ENCODE measurements at places on chromosomes 11 and 22.

DNA sequence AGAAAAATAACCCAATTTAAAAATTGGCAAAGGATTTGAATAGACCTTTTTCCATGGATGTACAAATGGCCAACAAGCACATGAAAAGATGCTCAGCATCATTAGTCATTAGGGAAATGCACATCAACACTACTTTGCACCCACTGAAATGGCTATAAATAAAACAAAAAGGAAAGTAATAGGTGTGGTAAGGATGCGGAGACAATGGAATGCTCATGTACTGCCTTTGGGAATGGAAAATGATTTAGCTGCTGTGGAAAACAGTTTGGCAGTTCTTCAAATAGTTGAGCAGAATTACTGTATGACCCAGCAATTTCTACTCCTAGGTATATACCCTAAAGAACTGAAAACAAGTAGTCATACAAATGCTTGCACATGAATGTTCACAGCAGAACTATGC lies 37.4 kb downstream of the LARGE2 start:
- DNase-seq = no peak

DNA sequence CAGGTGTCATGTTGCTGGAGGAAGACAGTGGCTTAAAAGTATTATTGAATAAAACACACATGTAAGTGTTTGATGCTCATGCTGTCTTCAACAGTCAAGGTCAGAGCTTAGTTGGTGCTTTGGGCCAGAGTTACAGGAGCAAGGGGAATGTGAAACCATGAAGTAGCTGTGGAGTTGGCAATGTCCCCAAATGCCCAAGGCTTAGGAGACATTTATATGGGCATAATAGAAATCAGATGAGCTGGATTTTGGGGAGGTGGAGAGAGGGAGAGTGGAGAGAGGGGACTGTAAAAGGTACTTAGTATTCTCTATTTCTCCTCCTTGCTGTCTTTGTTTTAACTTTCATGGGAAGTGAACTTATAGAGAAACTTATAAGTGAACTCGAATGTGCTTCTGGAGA lies 407.8 kb downstream of the ETS1 start:
- no peak for DNase-seq

DNA sequence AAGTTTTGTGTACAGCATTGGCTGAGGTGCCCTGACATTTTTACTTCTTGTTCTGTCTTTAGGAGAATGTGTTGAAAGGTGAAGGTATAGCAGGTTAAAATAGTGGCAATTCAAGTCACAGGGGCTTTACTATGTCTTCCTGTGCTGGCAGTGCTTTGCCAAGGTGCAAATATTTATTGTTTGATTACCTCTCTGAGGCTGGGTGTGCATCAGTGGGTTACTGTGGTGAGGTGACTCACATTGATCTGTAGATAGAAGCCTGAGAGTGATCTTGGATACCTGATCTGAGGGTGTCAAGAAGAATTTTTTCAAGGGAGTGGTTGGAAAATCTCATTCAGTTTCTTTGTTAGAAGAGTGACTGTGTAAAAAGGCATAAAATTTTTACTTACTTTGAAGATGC lies 90.0 kb downstream of the ARHGAP42 start:
- no peak for DNase-seq

DNA sequence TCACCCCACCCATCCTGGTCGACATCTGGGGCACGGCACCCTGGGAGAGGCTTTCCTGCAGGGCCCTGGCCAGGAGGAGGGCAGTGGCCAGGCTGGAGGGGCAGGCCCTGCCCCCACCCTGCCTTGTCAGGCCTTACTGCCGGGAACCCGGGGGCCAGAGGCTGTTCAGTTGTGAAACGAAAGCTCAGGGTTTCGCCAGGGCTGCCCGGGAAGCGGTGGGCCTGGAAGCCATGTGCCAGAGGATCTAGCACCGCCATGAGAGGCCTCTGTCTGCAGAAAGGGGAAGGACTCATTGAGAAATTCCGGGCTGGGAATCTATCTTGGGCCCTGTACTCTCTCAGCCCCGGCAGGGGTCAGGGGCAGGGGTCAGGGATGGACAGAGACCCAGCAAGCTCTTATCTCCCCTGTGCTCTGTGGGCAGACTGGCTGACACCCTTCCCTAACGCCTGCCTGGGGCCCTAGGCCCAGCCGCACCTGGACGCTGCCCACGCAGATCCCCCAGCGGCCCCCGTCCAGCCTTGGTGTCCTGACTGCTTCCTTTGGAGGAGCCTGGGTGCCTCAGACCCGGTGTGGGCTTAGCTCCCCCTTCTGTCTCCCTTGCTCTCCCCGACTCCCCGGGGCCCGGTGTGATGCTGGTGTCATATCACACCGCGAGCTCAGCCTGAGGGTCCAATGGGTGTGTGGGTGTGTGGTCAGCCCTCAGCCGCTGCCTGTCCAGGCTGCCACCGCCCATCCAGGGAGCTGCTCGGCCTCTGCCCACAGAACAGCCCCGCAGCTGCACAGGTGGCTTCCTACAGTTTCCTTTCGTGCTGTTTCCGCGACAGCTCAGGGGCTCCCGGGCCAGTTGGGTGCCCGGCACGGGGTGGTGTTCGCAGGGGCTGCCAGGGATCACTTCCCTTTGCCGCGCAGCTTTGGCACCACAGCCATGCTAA lies 6.5 kb downstream of the PIM3 start:
- DNase-seq = no peak

- no peak for DNase-seq
Measured at GRCh38 chr11:120903686-120904085, 120.2 kb upstream of the TBCEL start.

GRCh38 chr11:21810650-21811049 lies 382.2 kb upstream of the ANO5 start:
- no peak for DNase-seq

DNA sequence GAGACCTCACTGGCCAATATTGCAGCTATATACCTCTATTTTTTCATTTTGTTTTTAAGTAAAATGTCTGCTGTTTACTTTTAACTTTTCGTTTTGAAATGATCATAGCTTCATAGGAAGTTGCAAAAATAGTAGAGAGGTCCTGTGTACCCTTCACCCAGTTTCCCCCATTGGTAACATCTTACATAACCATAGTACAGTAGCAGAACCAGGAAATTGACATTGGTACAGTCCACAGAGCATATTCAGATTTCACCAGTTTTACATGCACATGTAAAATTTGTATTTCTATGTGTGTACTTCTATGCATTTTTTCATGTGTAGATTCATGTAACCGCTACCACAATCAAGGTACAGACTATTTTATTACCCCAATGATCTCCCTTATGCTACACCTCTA lies 3.8 kb downstream of the AMOTL1 start:
- DNase-seq = no peak

DNA sequence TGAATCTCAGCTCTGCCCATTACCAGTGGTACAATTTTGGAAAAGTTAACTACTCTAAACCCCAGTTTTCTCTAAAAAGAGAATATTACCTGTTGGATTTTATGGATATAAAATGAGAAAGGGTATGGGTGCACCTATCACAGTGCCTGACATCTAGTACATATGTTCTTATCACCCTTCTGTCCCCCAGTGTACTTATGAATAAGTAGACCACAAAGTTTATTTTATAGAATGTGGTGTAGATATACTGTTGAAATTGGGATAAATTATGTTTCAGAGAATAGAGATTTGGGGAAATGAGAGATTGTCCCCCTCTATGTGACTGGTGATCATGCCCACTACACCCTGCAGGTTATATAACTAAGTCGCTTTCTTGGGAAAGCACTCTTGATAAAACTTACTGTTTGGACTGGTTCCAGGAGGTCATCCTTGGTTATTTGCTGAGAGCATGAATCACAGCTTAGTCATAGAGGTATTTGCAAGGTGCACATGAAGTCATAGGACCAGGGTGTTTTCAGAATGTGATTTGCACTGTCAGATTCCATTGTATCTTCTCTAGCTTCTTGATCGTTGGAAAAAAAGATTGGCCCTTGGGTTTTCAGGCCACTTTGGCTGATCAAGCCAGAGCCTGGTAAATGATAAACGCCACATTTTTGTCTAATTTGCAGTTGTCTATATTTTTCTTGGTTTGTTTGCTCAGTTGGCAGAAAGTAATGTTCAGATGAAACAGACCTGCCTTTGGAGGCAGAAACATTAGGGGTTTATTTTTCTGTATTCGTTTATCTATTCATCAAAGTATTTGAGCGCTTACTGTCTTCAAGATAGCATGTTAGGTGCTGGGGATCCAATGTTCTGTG lies 21.3 kb downstream of the STX3 start:
- no peak for DNase-seq

DNA sequence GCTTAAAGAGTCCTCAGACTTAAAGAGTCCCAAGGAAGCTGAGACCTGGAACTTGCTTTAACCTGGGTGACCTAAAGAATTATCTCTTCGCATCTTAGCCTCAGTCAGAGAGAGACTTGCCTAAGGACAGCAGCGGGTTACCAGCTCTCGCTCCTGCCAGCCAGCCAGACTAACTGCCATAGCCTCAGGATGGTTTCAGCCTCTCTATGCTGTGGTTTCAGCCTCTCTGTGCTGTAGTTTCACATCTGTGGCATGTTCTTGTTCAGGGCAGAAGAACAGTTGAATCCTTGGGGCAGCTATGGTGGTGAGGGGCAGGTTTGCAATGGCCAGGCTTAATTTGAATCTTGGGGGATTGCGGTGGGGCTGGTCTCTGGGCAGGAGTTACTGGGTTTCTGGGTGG lies 2.3 kb downstream of the FRMD8 start:
- no peak for DNase-seq

DNA sequence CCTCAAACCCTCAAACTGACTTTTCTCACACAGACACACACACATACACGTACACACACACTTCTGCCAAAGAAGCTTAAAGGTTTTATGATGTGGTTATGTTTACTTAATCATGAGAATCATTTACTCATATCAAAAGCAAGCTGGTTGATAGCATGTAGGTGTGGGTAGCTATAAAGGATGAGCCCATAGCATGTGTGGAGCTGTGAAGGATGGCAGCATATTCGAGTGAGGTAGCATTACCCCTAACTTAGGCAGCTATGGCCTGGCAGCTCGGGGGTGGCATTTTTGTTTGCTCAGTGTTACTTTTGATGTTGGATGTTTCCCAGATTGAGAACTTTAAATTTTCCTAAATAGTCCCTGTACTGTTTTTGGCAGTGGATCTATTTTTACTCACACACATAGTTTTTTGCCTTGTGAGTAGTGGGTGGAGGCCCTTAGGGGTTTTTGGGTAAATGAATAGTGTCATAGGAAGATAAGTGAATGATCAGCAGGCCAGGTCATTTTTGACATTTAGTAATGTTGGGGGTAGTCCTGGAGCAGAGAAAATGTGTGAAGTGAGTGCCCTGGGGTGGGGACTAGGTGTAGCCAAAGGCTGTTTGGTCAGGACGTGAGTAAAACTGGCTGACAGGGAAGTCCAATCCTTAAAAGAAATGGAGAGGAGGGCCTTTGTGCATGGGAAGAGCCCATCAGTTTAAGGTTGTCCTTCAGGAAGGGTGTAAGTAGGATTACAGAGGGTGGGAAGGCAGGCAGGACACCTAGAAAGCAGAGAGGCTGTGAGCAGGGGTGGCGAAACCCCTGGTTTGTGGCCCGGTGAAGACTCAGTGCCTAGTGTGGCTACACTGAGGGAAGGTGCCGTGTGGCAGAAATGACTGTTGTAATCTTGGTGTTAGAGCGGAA lies 7.1 kb downstream of the YWHAH start:
- no peak for DNase-seq

- DNase-seq = no peak
Measured at GRCh38 chr22:32517921-32518320, 43.3 kb downstream of the FBXO7 start.

GRCh38 chr22:42910221-42910942 lies 53.3 kb upstream of the ARFGAP3 start:
- no peak for DNase-seq

GRCh38 chr11:132453406-132453805 lies 1078.9 kb downstream of the OPCML start:
- no peak for DNase-seq

DNA sequence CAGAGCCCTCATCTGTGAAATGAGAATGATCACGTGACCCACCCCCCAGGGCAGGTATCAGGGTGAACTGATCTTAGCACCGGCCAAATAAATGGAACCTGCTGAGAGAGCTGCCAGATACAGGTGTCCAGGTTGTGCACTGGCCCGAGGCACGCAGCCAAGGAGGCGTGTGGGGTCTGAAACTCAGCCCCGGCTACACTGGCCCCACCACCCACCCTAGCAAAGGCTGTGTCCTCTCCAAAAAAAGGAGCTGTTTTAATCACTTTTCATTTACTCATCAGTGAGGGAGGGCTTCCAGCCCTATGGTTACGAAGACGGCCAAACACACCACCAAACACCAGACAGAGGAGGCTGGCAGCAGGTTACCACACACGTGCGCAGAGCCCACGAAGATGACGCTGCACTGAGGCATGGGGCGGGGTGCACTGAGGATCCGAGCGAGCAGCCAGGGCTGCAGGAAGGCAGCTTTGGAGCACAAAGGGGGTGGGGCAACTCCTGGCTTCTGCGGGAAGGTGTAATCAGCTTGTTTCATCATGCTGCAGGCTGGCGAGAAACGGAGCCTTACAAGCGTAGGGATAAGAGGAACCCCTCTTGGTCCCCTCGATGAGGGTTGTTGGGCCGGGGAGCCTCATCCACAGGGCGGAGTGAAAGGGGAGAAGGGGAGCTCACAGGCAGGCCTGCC lies 19.5 kb upstream of the SLC22A12 start:
- no peak for DNase-seq

- DNase-seq = no peak
Measured at GRCh38 chr11:64685536-64685935, 37.5 kb downstream of the NRXN2 start.

GRCh38 chr22:47784367-47784983 lies 1022.0 kb downstream of the TBC1D22A start:
- DNase-seq = no peak

GRCh38 chr11:13664351-13664750 lies 4.1 kb upstream of the FAR1 start:
- DNase-seq = no peak

DNA sequence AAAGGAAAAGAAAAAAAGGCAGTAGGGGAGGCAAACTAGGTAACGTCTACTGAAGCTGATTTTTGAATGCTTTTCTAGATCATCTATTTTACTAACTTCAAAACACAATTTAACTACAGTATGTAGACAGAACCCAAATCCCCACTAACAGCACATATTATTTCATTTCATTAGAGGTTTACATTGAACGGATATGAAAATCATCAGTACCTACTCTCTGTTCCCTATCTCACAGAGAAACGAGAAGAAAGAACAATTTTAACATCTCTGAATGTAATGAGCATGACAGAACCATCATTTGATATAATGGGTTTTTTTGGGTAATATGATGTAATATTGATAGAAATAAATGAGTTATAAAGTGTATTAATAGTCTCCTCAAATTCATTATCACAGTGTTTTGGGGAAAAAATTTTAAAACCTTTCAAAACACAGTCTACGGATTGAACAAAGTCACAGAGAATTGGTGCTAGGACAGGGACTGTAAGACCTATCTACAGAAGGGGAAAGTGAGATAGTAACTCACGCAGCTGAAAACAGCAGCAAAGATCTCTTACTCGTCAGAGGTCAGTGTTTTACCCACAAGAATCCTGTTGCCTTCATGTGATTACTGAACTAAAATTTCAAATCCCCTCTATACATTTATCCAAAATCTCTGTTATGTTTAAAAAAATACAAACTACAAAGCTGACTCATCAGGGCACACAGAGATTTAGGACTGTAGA lies 77.3 kb downstream of the ZBTB44 start:
- no peak for DNase-seq

- DNase-seq = no peak
Measured at GRCh38 chr11:107732689-107733051, 20.8 kb upstream of the SLN start.

Measured in Right ventricle myocardium inferior (tissue), 1 donor.